ENCODE measurements at places on chromosomes 12 and 14.
A peak's percentile ranks its signal among the peaks of the same experiment; 100 is the strongest.

GRCh38 chr12:76878899-76879709 is at the start of gene CSRP2:
CSRP2 (minus strand) TSS chr12:76879019; CDS start chr12:76866260, 12,759 bp downstream.
- DNase-seq: peak; percentile 53

- no peak for DNase-seq
Observed at GRCh38 chr14:30995689-30996088, 29.8 kb upstream of the AP4S1 start.

DNA sequence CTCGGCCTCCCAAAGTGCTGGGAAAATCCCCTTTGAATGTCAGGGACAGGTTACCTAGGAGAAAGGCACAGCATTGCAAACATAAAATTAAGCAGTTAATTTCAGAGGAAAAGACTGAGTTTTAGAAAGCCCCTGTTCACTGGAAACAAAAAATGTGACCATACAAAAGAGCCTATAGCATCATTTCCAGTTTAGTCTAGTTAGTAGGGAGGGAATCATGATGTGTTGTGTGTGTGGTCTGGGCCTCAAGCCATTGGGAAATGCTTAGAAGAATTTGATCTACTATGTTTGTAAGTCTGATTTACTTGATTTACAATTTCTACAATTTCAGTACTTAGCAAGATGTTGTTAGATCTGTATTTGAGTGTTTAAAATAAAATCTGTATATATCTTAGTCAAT is 47.1 kb upstream of the RERG start:
- no peak for DNase-seq

DNA sequence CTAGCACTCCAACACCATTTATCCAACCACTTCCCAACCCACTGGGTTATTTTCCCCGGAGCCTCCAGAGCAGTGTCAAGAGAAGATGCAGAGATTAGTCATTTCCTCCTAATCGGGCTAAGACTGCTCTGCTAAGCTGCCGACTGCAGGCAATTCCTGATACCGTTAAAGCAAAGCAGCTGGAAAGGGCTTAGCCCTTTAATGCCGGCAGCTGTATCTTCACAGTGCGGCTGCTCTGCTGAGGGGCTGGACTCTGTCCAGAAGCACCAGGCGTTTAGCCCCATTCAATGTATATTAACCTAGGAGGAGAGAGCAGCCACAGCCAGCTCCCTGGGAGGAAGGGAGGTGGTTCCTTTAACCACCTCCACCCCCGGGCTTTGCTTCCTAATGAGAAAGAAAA is 11.1 kb downstream of the AQP6 start:
- DNase-seq: peak; percentile 72

- DNase-seq: no peak
Observed at GRCh38 chr12:25347716-25348592, 97.2 kb upstream of the KRAS start.

DNA sequence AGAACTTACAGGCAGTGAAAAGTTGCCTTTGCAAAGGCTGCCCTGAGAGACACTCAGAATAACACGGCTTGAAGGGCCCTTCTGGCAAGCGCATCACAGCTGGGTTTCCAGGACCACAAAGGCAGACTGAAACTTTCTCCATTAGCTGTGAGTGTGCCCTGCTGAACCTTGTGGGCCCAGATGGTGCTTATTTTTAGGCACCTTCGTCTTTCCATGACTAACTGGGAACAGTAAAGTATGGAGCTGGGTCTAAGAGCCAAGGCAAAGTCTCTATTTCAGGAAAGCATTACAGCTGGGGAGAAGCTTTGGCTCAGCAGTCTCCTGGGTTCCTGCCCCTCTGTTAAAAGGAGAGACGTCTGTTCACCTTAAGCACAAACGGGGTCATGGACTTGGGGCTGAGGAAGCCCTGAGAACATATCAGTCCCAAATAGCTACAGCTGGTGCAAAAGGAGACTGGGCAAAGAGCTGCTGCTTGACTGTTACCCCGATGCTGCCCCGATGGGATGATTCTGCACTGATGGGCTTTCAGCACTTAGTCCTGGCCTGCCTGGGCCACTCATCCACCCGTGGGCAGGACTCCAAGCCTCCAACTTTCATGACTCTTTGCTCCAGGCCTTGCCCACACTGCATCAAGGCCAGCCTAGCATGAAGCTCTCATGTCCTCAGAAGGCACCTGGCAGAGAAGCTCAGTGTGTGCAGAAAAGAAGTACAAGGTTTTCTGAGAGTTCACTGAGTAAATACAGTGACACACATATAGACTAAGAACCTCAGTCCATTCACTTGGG is 248.3 kb downstream of the PHLDA1 start:
- no peak for DNase-seq

DNA sequence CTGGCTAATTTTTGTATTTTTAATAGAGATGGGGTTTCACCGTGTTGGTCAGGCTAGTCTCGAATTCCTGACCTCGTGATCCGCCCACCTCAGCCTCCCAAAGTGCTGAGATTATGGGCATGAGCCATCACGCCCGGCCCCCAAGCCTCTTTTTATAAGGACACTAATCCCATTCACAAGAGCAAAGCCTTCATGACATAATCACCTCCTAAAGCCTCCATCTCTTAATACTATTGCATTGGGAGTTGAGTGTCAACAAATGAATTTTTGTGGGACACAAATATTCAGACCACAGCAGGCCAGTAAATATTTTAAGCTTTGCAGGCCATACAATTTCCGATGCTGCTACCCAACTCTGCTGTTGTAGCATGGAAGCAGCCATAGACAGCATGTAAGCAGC is 10.9 kb downstream of the RNF212B start:
- DNase-seq: no peak

DNA sequence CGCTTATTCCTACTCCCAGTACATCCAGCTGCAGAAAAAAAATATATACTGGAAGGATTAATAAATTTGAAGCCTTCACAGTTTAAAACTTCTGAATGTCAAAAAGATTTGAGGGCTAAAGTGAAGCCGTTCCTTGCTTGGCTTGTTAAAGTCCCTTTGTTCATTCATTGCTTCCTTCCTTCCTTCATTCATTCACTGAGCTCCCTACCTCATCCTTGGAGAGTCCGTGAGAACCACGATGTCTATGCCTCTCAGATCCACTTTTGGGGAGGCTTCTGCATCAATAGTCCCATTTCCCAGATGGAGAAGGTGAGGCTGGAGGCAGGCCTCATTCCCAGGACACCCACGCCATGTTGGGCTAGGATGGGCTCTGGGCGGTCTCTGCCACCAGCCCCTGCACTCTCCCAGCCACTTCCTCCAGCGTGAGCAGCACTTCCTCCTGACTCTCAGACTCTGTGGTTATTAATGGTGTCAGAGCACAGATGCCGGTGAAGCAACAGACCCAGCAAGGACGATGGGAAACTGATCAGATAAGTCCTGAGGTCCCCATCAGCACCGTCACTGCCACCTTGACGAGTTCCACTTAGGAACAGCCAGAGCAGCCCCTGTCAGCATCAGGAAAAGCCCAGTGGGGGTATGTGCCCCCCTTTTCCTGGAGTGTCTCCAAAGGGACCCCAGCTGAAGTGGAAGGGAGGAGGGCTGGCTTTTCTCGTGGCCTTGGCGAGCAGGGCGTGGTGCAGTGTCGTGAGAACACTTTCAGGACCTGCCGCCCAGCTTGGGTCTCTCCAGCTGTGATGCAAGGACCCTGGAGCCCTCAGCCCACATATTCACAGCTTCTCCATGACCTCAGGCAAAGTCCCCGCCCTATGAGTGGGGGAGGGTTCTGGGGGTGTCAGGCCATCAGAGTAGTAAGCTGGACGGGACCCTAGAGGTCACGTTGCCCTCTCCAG is 21.2 kb downstream of the ASB2 start:
- peak; percentile 92 for DNase-seq

GRCh38 chr12:47350062-47350408 is 270.3 kb upstream of the AMIGO2 start:
- DNase-seq: no peak

- DNase-seq: no peak
Observed at GRCh38 chr12:76863837-76864236, 15.0 kb downstream of the CSRP2 start.

GRCh38 chr12:71602761-71603577 is 60.7 kb downstream of the ZFC3H1 start:
- DNase-seq: no peak

DNA sequence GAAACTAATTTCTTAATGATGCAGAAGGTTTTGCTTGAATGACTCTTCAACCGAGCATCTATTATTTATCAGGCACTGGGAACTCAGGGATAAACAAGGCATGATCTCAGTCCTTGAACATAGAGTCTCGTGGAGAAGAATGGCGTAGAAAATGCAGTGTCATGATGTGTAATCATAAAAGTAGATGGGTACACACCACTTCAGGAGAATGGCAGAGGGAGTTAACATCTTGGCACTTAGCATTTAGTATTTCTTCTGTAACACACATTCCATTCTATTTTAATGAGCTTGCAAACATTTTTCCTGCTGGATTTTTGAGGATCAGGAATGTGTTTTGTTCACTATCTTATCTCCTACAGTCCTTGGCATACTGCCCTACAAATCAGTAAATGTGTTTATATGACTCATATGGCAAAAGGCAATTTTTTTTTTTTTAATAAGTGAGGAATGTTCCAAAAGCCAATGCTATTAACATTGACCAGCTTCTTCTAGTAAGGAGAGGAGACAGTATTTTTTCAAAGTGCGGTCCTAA is 3.8 kb downstream of the TXNRD1 start:
- DNase-seq: no peak

DNA sequence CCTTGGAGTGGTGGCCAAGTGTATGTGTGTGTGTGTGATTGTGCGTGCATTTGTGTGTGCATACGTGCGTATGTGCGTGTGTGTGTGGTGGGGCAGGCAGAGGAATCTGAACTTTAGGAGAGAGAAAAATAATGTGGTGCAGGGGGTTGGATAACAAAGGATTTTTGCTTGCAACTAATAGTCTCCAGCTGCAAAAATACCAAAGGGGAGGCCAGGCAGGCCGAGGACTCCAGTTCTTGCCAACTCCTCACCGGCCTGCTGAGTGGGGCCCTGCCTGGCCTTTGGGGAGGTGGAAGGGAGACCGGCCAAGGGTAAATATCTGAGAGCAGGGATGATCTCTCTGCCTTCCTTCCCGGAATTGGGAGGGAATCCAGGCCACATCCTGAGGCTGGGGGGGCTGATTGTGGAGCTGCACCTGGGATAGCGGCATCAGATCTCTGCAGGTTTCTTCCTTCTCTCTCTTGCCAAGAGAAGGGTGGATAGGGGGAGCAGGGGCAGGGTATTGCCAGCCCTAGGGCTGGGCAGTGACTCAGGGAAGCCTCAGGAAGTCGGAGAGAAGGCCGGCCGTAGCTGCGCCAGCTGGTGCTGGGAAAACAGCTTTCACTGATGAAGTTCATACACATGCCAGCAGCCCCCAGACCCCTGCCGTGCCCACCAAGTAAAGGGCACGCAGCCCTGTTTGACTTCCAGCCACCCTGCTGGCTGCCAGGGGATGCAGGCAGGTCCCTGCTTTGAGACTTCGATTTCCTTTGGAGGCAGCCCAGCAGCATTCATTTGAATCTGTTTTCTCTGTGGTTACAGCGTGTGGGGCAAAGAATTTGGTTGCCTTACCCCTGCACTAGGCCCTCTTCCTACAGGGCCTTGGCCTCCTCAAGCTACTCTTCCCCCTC is 4.6 kb upstream of the LRP1-AS start:
- DNase-seq: no peak

- DNase-seq: no peak
Observed at GRCh38 chr12:20132818-20133217, 235.5 kb upstream of the PDE3A start.

GRCh38 chr12:91889059-91889458 is 256.6 kb downstream of the BTG1 start:
- DNase-seq: no peak

- DNase-seq: no peak
Observed at GRCh38 chr12:21677622-21678277, 20.1 kb upstream of the LDHB start.

DNA sequence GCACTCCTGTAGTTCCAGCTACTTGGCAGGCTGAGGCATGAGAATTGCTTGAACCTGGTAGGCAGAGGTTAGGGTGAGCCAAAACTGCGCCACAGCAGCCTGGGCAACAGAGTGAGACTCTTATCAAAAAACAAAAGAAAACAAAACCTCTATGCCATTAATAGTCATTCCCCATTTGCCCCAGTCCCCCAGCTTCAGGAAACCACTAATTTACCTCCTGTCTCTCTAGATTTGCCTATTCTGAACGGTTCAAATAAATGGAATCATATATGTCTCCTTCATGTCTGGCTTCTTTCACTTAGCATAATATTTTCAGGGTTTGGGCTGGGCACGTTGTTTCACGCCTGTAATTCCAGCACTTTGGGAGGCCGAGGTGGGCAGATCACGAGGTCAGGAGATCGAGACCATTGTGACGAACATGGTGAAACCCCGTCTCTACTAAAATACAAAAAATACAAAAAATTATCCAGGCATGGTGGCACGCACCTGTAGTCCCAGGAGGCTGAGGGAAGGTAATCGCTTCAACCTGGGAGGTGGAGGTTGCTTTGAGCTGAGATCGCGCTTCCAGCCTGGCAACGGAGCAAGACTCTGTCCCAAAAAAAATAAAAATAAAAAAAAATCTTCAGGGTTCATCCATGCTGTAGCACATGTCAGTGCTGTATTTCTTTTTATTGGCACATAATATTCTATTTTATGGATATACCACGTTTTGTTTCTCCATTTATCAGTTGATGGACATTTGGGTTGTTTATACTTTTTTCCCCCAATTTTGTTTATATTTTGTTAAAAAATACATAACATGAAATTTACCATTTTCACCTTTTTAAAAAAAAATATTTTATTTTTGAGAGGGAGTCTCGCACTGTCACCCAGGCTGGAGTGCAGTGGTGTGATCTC is 31.9 kb downstream of the KNTC1 start:
- DNase-seq: no peak

DNA sequence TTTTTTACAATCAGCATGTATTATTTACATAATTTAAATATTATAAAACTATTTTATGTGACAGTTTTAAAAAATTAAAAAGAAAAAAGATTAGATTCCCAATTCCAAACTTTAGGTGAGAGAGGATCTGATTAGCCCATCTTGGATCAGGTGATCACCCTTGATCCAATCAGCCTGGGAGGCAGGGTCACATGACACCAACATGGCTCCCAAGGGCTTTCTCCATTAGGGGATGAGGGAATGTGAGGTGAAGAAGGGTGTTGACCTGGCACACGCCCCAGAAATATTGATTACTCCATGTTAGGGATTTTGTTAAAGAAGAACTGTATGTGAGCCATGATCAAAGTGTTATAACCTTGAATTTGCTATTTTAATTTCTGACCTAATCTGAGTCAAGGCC is 225.4 kb downstream of the RBM19 start:
- no peak for DNase-seq

- DNase-seq: no peak
Observed at GRCh38 chr12:19641235-19642080, 202.2 kb downstream of the AEBP2 start.

GRCh38 chr12:122934722-122935121 is 31.5 kb downstream of the ABCB9 start:
- no peak for DNase-seq

GRCh38 chr12:52338241-52338960 is 17.2 kb upstream of the KRT83 start:
- DNase-seq: no peak

GRCh38 chr12:59700153-59700450 is 104.3 kb downstream of the SLC16A7 start:
- no peak for DNase-seq

DNA sequence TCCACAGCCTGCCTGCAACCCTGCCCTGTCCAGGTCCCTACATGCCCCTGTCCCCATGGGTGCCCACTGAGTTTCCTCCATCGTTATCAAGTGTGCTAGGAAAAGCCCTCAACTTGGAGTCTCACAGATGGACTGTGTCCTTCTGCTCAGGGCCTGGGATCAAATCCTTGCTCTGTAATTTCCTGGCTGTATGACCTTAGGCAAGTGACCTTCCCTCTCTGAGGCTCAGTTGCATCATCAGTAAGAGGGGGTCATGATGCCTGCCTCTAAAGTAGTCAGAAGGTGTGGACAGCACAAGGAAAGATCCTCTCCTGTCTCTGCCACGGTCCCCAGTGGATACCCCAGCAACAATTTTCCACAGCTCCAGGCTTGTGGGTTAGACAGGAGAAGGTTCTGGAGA is 22.2 kb downstream of the RASAL1 start:
- DNase-seq: no peak

Measured in Kasumi-1 (cell line).